NCI-H2171 (cell line): ENCODE measurements at places on chromosomes 6 and 20.

GRCh38 chr20:38405132-38405531 is 30.0 kb downstream of the SNHG17 start:
- no peak for DNase-seq

- DNase-seq: no peak
Observed at GRCh38 chr20:64146936-64147477, 17.2 kb upstream of the MYT1 start.

DNA sequence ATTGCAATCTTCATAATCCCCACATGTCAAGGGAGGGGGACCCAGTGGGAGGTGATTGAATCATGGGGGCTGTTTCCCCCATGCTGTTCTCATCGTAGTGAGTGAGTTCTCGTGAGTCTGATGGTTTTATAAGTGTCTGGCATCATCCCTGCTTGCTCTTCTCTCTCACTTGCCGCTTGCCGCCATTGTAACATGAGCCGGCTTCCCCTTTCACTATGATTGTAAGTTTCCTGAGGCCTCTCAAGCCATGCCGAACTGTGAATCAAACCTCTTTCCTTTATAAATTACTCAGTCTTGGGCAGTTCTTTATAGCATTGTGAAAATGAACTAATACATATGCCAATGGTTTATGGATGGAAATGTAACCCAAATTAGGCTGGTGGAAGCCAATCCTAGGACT is 109.4 kb upstream of the AKAP12 start:
- DNase-seq: no peak

DNA sequence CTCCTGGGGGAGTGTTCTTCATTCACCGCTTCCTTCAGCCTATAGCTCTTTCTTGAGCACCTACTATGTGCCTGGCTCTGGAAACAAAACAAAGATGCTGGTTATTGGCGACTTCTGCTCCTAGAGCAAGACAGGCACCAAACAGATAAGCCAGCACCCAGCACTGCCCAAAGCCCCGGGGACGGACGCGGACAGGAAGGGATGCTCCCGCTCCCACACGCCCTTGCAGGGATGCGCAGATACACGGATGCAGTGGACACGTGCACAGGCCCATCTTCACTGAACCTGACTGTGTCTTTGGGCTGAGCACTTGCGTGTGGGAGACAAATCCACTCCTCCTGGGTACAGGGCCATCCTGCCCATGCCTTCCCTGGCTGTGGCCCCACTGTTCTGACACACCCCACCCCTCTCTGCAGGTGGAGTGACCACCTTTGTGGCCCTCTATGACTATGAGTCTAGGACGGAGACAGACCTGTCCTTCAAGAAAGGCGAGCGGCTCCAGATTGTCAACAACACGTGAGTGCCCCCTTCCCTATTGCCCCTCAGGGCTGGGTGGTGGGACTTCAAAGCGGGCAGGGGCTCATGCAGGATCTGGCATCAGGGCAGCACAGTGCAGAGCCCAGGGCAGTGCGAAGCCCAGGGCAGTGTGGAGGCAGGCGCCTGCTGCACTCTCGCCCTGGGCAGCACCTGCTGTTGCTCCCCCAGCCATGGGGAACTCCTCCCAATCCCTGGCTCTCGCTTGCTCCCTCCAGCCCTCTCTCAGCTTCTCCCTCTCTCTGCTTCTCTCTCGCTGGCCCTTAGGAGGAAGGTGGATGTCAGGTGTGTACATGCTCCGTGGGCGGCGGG is 39.9 kb downstream of the SRC start:
- DNase-seq: no peak

DNA sequence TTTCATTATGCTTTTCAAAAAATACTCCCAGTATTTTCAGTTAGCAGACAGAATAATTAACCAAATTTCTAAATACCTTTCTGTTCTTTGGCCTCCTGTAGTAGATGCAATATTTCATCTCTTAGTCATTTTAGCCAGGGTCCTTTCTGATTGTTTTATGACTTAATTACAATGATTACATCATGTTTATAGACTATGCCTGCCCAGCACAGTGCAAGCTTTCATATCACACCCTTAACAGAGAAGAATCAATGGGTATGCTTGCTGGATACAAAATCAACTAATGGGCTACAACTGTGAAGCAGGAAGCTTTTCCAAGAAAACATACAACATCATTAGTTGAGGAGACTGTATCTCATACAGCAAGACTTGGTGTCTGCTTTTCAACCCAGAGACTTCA is 119.8 kb upstream of the NRSN1 start:
- no peak for DNase-seq
